Mammary epithelial cell (primary cell): ENCODE measurements at places on chromosomes 7 and 10. TPM values are rescaled to one million over a fixed set of nuclear protein-coding genes. Genes with fewer than 3 reads are reported as not detected.

DNA sequence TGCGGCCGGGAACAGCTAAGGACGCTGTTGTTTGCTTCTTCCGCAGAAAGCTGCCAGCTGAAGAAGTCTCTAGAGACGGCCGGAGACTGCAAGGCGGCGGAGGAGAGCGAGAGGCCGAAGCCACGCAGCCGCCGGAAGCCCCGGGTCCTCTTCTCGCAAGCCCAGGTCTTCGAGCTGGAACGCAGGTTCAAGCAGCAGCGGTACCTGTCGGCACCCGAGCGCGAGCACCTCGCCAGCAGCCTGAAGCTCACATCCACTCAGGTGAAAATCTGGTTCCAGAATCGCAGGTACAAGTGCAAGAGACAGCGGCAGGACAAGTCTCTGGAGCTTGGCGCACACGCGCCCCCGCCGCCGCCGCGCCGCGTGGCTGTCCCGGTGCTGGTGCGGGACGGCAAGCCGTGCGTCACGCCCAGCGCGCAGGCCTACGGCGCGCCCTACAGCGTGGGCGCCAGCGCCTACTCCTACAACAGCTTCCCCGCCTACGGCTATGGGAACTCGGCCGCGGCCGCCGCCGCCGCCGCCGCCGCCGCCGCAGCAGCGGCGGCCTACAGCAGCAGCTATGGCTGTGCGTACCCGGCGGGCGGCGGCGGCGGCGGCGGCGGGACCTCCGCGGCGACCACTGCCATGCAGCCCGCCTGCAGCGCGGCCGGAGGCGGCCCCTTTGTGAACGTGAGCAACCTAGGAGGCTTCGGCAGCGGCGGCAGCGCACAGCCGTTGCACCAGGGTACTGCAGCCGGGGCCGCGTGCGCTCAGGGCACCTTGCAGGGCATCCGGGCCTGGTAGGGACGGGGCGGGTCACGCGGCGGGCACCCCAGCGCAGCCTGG is 2.4 kb downstream of the NKX2-3 start:
- peak; percentile 48 for DNase-seq

DNA sequence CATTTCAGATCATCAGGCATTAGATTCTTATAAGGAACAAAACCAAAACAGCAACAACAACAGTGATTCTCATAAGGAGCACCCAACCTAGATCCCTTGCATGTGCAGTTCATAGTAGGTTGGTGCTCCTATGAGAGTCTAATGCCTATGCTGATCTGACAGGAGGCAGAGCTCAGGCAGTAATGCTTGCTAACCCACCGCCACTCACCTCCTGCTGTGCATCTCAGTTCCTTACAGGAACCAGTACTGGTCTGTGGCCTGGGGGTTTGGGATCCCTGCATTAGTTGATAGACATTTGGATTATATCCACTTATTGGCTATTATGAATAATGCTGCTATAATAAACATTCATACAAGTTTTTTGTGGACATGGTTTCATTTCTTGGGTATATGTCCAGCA is 14.0 kb downstream of the MKLN1 start:
- no peak for DNase-seq

GRCh38 chr7:35971133-35971891 is 170.5 kb downstream of the SEPTIN7 start:
- DNase-seq = no peak

- no peak for DNase-seq
Observed at GRCh38 chr7:100785878-100786277, 41.4 kb downstream of the EPHB4 start.

- DNase-seq = no peak
Observed at GRCh38 chr10:15791816-15792524, 68.3 kb downstream of the MINDY3 start.

GRCh38 chr7:120925392-120925791 is 25.2 kb upstream of the ING3 start:
- DNase-seq = no peak

GRCh38 chr10:75836064-75836463 is 404.6 kb downstream of the LRMDA start:
- no peak for DNase-seq

DNA sequence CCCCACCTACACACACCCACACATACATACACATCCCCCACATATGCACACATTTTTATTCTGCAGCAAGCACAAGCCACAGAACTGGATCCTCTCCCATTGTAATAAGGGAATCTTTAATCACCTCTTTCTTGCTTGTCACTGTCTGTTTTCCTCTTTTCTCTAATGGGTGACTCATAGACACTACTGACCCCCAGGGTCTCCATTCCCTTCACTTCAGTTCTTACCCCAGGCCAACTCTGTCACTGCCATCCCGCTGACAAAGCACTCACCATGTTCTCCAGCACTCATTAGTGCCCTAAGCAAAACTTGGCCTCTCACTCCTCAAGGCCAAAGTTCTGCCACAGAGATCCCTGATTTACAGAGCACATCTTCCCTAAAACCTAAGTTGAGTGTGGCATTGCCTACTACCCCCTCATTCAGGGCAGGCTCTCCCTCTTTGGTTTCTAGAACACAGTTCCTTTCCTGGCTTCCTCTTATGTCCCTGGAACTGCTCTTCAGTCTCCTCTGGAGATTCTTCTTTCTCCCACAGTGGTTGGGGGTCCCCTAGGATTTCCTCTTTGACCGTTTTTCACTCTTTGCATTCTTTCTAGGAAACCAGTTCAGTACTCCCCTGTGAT is 39.6 kb upstream of the INHBA start:
- DNase-seq = no peak

DNA sequence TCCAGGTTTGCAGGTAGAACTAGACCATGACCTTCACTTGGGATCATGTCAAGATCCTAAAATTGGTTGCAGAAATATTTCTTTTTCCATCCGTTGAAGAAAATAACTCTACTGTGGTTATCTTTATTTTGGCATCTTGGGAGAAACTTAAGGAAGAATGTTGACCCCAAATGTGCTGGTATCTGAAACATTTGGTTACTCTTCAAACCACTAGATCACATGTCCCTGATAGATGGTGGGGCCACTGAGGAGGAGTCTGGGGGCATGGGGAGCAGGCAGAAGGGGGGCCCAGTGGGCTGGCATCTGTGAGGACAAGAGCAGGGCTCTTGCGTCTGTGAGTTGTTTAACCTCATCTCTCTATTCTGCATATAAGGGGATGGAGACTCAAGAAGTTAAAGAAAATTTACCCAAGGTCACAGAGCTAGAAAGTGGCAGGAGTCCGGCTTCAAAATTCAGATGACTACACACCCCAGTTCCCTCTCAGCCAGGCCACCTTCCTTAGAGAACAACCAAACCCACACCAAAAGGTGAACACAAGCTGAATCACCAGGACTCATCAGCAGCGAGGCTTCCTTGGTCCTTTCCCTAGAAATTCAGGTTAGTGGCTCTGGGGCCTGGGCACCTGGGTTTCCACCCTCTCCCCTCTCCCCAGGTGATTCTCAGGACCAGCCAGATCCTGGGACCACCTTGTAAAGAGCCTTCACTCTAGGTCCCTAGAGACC is 40.6 kb upstream of the SRGN start:
- no peak for DNase-seq

GRCh38 chr7:11212080-11212711 is 238.5 kb downstream of the PHF14 start:
- DNase-seq = peak; percentile 28

- no peak for DNase-seq
Observed at GRCh38 chr10:100654782-100655325, 90.5 kb upstream of the PAX2 start.

- no peak for DNase-seq
Observed at GRCh38 chr7:112970771-112971170, 115.9 kb downstream of the GPR85 start.

GRCh38 chr10:108663587-108663986 is 1259.7 kb downstream of the XPNPEP1 start:
- no peak for DNase-seq

GRCh38 chr10:77943121-77943901 is 16.8 kb upstream of the DLG5 start:
- peak; percentile 81 for DNase-seq

DNA sequence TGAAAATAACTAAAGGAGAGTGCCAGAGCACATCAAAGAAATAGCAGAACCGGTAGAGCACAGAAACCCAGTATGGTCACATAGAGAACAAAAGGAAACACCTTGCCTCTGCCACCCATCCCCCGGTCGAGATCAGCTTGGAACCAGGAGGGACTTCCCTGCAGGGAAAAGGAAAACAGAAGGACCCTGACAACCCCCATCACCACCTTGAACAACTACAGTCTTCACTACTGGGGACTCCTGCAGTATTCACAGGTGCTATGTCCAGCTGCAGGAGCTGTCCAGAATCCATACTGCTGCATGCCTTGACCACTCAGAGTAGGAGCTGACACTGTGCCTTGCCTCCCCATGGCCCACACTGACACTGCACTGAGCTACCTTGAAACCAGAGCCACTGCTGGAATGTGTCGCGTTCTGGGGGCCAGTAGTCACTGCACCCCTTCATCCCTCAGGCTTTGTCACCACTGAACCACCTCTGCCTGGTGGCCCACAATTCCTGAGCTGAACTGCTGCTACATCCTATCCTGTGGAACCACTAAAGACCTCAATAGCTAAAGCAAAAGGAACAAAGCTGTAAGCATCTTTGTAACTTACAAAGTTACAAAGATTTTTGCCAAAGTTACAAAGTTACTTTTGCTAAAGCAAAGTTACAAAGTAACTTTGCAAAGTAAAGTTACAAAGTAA is 66.8 kb downstream of the TRIL start:
- DNase-seq = no peak

- DNase-seq = peak; percentile 60
Observed at GRCh38 chr10:90912174-90912573, 8.7 kb downstream of the ANKRD1 start.

DNA sequence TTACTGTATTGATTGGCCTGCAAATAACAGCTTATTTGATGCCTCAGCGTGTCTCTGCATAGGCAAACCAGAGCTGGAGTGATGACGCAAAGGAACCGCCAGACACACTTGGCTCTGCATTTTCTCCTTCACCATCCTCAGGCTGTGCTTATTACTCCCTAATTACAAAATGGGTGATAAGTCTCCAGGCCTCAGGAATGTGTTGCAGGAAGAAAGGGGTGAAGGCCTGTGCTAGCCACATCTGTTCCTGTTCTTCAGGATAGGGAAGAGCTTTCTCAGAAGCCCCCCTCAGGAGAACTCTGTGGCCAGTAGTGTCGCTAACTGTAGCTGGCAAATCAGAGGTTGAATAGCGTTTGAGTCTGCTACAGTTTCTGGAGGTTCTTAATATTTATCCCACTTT is 5.1 kb downstream of the TDRD1 start:
- no peak for DNase-seq

GRCh38 chr10:72852508-72852907 is 41.0 kb upstream of the OIT3 start:
- DNase-seq = no peak

DNA sequence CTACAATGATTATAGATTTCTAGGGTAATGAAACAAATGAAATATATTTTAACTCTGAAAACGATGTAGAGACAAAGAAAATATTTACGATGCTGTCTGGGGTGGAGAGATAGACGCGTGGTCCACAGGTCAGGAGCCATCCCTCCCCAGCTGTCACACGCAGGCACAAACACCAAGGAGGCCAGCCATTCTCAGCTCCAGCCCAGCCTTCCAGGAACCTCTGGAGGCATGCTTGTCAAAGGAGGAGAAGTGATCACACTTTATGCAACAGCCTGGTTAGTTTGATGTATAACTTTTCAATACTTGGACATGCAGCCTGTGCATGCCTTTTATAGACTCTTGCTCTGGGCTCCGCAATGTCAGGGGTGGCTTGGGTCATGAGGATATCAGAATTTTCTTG is 391.5 kb upstream of the MGMT start:
- no peak for DNase-seq

- no peak for DNase-seq
Observed at GRCh38 chr10:76736392-76736791, 901.2 kb downstream of the KCNMA1 start.

DNA sequence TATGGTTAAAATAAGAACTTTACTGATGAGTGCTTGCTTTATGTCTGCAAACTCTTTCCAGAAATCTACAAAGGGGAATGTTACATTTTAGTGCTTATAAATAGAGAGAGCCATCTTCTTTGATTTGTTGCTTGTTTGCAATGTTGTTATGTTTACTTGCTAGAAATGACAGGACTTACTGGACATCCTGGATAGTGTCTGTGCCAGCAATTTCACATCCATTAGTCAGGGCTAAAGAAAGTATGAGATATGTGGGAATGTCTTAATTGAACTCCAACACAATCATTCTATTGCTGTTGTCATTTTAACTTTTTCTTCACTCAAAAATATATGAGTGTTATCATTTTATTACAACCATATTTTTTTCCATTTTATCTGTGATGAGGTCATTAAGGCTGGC is 453.2 kb downstream of the TNS3 start:
- DNase-seq = no peak

DNA sequence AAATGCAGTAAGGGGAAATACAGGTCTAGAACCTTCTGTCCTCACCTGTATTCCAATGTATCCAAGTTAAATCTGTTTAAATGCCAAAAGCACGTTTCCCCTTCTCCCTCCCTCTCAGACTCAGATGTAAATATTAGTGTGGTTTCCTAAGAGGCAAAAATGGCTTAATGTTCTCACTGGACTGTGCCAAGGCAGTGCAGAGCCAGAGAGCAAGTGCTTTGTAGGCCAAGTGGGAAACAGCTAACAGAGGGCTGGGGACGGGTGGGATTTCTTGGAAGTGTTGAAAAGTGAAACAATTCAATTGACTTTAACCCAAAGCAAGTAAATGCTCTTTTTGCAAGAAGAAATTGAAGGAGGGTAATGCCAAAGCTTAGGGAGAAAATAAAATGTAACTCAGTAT is 103.1 kb downstream of the GSAP start:
- no peak for DNase-seq

- DNase-seq = no peak
Observed at GRCh38 chr7:82226191-82226590, 217.4 kb downstream of the CACNA2D1 start.

DNA sequence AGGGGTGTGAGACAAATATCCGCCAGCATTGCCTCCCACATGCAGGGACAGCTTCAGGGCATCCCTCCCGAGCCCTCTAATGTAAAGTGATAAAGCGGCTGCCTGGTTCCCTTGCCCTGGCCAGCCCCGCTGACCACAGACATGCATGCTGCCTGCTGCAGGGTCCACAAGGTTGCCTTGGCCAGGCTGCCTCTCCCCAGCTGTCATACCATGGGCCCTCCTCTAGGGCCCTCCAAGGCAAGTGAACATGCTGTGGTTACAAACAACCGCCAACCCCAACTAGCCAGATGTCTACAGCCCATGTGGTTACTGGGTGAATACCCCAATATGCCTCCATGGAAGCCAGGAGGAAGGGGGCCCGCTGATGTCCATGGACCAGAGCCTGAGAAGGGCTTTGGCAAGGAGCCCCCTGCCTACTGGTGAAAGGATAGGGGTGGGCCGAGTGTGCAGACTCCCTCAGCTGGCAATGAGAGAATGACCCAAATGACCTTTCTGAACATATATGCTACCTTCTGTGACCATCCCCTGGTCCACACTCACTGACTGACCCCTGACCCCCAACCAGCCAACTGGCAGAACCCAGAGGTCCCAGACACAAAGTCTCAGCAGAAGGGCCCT is 37.4 kb downstream of the GRID1 start:
- no peak for DNase-seq

The HMX3 gene
- total RNA-seq = not detected

The XRCC2 gene
- 2.3 and 7.6 TPM in 2 replicates for total RNA-seq

The AKR1C4 gene
- total RNA-seq = not detected

The ASAH2 gene
- 2.2 and 5.9 TPM in 2 replicates for total RNA-seq

The TSPAN12 gene
- total RNA-seq = 3.2 TPM

The GJD4 gene
- total RNA-seq = not detected

The THAP5 gene
- total RNA-seq = 23.9 and 31.5 TPM in 2 replicates

The GNGT1 gene
- not detected for total RNA-seq

The HOXA13 gene
- total RNA-seq = not detected in 2 replicates
